ENCODE measurements at places on chromosomes 7 and 10. TPM values are rescaled to one million over a fixed set of nuclear protein-coding genes. Genes with fewer than 3 reads are reported as not detected.

DNA sequence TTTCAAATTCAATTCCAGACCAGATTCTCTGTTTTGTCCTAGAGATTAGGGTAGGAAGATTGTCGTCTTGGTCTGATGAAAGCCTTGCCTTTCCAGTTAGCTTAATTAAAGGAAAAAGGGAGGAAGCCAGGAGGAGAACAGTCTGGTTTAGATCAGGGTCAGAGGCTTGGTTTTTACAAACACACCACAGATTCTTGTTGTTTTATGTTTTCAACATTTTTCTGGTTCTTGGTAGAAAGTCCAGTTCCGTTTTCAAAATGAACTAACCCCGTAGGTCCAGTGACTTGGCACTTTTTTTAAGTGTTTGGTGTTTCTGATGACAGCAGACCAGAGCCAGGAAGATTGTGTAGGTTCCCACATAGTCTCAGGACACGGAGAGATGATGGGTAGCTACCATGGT is 167.1 kb upstream of the INHBA start:
- no peak for DNase-seq

Gene EXOSC1
- 28.7 TPM for polyA plus RNA-seq

DNA sequence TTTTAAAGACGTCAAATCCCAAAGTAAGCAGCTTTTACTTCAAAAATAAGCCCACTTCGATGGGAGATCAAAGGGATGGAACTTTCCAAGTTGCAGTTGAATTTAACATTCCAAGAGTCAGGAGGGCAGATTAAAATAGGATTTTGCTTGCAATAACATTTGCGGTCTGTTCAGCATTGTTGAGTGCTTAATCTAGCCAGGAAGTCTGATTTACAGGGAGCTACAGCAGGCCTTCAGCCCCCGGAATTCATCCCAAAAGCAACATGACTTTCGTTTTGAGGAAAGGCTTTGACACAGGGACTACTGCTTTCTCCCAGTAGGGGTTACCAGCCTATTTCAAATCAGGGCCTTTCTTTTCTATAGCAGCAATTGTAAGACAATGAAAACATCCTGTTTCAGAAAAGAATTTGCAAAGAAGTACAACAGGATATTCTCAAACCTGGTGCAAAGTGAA is 279.6 kb upstream of the PITRM1 start:
- DNase-seq = no peak

- no peak for DNase-seq
Measured at GRCh38 chr7:20241194-20241910, 24.2 kb upstream of the MACC1 start.

DNA sequence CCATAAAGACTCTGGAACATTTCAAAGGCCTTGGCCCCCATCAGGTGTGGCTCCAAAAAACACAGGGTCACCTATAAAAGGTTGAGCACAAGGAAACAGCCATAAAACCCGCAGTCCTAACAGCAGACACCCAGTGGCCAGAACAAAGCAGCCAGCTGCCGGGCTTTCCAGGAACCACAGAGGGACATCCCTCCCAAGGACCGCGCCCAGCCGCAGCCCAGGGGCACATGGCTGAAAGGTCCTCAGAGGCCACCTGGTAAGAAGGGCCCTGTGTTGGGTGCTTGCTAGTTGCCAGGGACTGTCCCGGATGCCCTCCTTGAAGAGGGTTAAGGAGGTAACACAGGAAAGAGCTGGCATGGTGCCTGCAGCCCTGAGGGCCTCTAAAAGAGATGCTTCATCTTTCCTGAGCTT is 32.7 kb downstream of the KCNMA1 start:
- no peak for DNase-seq
